Activated B cell treated with CpG ODN at 0.5 μM for 24 hours (primary cell): ENCODE measurements at places on chromosomes 16 and 17. TPM values are rescaled to one million over a fixed set of nuclear protein-coding genes. Genes with fewer than 3 reads are reported as not detected.

- no peaks in the 10 kb centered on the region for H3K27me3 ChIP-seq
- DNase-seq: no peak
- peaks cover 30% of the 10 kb centered on the region for H3K4me1 ChIP-seq
- peaks cover 33% of the 10 kb centered on the region for H3K36me3 ChIP-seq
- H3K27ac ChIP-seq: no peak overlapping the region
These were observed 229.8 kb downstream of the CPPED1 start for GRCh38 chr16:12573730-12574383.

GRCh38 chr16:78024159-78024558, 1.8 kb downstream of the CLEC3A start:
- H3K4me3 ChIP-seq: no peak overlapping the region
- H3K36me3 ChIP-seq: no peaks in the 10 kb centered on the region
- no peak for DNase-seq
- H3K27me3 ChIP-seq: peaks cover 4% of the 10 kb centered on the region
- H3K4me1 ChIP-seq: no peaks in the 10 kb centered on the region

GRCh38 chr16:26186091-26186615, 494.4 kb downstream of the HS3ST4 start:
- peaks cover 7% of the 10 kb centered on the region for H3K27me3 ChIP-seq
- H3K36me3 ChIP-seq: no peaks in the 10 kb centered on the region
- H3K4me3 ChIP-seq: no peak overlapping the region
- DNase-seq: no peak
- no peak overlapping the region for H3K27ac ChIP-seq

DNA sequence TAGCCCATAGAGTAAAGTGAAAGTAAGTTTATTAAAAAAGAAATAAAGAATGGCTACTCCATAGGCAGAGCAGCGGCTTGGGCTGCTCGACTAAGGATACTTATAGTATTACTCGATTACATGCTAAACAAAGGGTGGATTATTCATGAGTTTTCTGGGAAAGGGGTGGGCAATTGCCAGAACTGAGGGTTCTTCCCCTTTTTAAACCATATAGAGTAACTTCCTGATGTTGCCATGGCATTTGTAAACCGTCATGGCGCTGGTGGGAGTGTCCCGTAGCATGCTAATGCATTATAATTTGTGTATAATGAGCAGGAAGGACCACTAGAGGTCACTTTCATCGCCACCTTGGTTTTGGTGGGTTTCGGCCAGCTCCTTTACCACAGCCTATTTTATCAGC, 13.3 kb upstream of the GAS7 start:
- H3K4me1 ChIP-seq: no peaks in the 10 kb centered on the region
- H3K27ac ChIP-seq: no peak overlapping the region
- no peaks in the 10 kb centered on the region for H3K36me3 ChIP-seq
- no peak for DNase-seq

- H3K4me3 ChIP-seq: no peak overlapping the region
- H3K27me3 ChIP-seq: peaks cover 26% of the 10 kb centered on the region
- no peak overlapping the region for H3K27ac ChIP-seq
- peaks cover 4% of the 10 kb centered on the region for H3K4me1 ChIP-seq
These were observed 3.5 kb upstream of the ADGRG1 start for GRCh38 chr16:57624806-57625500.

- DNase-seq: no peak
- H3K4me1 ChIP-seq: peaks cover 22% of the 10 kb centered on the region
- H3K4me3 ChIP-seq: no peak overlapping the region
These were observed 53.5 kb downstream of the SMURF2 start for GRCh38 chr17:64608571-64608981.

- H3K27ac ChIP-seq: no peak overlapping the region
- H3K27me3 ChIP-seq: peaks cover 11% of the 10 kb centered on the region
- no peak overlapping the region for H3K4me3 ChIP-seq
- H3K4me1 ChIP-seq: no peaks in the 10 kb centered on the region
- no peaks in the 10 kb centered on the region for H3K36me3 ChIP-seq
These were observed 124.2 kb downstream of the TMEM132E start for GRCh38 chr17:34703533-34703932.

The IGSF6 gene
- 0.29 and 0.46 TPM in 2 replicates for total RNA-seq

The GLP2R gene
- not detected in 2 replicates for total RNA-seq

The NLK gene
- total RNA-seq: 19.4 and 24.6 TPM in 2 replicates

The RPGRIP1L gene
- total RNA-seq: 5.0 and 5.8 TPM in 2 replicates
